Osteocyte (in vitro differentiated cells): ENCODE measurements at places on chromosomes 12 and 14. TPM values are rescaled to one million over a fixed set of nuclear protein-coding genes. Genes with fewer than 3 reads are reported as not detected.

DNA sequence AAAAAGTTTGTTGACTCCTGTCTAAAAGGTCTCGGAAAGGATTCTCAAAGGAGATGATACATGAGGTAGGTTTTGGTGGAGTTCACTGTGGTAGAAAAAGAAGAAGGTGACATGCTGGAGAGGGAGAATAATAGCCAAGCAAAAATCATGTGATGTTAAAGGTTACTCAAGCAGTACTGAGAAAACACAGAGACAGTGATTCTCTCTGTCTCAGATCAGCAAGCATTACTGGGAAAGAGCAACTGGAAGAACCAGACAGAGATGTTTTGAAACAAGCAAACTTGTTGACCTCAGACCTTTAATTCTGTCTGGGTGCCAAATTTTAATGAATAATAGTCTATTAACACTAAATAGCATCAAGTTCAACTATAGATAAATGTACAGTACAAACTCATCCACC, 183.5 kb upstream of the PLEKHG7 start:
- DNase-seq, result no peak

DNA sequence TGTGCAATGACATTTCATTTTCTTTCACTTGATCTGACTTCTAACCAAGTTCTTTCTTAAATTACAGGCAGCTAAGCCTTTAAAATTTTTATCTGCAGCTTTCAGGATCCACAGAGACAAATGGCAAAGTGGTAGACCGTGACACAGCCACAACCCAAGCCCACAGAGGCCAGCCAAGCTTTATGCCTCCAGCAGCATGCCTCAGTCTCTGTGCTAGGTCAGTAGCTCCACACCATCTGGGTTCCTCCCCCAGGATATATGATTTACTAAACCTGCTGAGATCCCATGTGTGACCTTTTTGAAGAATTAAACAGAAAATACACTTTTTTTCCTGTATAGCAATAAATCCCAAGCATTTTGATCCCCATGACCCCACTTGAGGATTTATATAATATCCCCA, 290.4 kb upstream of the CAND1 start:
- no peak for DNase-seq

DNA sequence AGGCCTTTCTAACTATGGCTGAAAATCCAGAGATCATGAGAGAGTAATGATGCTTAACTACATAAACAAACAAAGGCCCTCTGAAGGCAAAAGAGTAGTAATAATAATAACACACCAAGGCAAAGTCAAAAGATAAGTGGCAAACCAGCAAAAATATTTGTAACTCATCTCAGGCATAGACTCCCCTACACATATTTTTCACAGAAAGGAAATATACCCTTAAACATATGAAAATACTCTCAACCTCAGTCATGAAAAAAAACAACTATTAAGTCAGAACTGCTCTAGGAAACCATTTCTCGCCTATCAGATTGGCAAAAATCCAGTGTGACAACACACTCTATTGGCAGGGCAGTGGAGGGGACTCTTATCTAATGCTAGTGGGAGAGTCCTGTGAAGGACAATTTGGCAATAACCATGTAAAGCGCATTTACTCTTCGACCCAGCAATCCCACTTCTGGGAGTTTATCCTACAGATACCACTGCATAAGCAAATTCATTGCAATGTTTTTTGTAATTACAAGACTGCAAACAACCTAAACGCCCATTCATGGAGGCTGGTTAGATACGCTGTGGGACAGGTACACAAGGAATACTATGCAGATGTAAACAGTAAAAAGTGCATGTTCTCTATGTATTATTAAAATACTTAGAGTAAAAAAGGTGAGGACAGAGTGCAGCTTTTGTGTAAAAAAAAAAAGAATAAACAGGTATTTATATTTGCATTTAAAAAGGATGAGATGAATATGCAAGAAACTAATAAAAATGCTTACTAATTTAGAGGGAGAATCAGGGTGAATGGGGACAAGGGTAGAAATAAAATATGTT, 26.0 kb upstream of the IL22 start:
- DNase-seq, result no peak

DNA sequence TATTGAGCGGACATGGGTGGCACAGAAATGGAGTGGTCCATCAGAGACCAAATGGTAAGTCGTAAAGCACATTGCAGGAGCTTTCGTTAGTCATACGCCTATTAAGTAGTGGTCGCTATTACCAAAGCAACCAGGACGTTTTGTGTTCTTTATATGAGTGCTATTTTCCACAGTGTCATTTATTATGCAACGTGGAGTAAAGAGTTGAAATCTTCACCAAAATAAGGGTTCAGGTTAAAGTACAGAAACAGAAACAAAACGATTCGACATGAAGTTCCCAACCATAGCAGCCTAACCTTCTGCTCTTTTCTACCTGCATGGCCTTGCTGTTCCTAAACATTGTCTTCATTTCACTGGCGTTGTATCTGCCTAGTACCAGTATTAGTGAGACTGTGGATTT, 20.1 kb upstream of the FGD4 start:
- DNase-seq, result no peak

DNA sequence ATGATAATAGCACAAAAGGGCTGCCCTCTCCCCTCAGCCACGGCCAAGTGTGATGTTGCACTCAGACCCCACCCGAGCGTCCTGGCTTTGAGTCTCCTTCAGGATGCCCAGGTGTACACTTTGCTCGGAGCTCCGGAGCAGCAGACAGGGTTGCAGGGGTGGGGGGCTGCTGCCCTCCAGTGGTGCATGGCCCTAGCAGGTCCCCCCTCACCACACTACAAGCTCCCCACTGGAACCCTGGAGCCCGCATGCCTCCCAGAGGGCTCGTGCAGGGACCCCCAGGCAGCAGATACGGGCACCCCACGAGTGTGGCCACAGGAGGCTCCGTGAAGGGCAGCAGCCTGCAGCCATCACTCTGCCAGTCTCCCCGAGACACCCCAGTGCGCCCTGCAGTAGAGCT, 69.9 kb upstream of the C14orf180 start:
- peak; percentile 81 for DNase-seq

GRCh38 chr14:23750357-23750756, 114.2 kb downstream of the DHRS2 start:
- DNase-seq, result no peak

DNA sequence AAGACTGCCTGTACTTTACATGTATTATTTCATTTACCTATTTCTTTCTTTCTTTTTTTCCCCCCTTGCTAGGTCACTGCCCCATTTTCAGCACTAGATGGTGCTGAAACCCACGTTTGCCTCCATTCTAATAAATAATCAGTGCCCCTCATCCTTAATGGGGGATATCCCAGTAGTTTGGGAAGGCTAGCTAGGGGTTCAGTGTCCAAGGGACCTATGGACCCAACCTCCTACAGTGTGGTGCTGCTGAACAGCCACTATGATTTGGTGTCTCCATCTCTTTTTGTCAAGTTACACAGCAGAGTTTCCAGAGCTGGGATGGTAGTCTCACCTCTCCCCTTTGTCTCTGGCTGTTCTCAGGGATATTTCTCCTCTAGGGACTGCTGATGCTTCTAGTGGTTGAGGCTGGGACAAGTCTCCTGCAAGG, 6.5 kb upstream of the HCFC2 start:
- DNase-seq, result no peak

- DNase-seq, result no peak
These were observed 41.7 kb downstream of the MYRFL start for GRCh38 chr12:69866698-69867097.

- no peak for DNase-seq
These were observed 52.5 kb upstream of the FOXN3 start for GRCh38 chr14:89469210-89470198.

GRCh38 chr12:52646613-52647012, 5.4 kb downstream of the KRT2 start:
- DNase-seq, result peak; percentile 79

- no peak for DNase-seq
These were observed 25.8 kb downstream of the PLEKHG3 start for GRCh38 chr14:64730061-64730440.

GRCh38 chr14:83485591-83485990, 1951.9 kb upstream of the SEL1L start:
- DNase-seq, result no peak

DNA sequence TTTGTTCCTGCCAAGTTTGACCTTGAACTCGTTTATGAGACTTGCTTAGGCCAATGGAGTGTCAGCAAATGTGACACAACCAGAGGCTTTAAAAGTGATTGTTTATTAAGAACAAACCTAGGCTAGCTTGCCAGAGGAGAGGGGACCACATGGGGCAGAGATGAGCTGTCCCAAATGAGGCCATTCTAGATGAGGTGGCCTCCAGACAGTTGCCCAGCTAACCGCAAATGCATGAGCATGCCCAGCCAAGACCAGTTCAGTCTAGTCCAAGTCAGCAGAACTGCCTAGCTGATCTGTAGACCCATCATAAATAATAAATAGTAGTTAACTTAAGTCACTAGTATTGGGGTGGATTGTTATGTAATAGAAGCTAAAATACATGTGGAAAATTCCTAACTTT, 172.8 kb upstream of the DYRK2 start:
- DNase-seq, result no peak

DNA sequence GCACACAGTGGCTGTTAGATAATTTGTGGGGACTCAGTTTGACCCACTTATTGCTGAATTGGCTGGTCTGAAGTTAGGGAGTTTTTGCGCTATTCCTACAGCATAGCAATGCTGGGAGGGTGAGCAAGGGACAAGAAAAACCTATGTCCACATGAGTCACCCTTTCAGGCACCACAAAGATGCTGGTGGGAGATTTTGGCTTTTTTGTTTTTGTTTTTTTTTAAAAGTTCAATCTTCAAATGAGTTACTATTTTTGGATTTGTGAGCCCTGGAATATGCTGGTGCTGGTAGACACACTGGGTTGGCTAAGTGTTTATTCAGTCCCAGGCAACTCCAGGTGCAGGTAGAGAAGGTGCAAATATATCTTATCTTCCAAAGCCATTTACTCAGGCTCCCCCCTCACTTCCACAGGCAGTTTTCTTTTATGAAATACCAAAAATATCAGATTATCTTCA, 143.4 kb downstream of the BTG1 start:
- no peak for DNase-seq

- peak; percentile 91 for DNase-seq
These were observed 9.9 kb downstream of the UBC start for GRCh38 chr12:124904306-124905098.

- DNase-seq, result no peak
These were observed 26.1 kb upstream of the FOXN3 start for GRCh38 chr14:89443042-89443629.

POTEM gene
- total RNA-seq, result not detected in 2 replicates

LACRT gene
- not detected in 2 replicates for total RNA-seq

GPR65 gene
- total RNA-seq, result not detected in 2 replicates

SERPINA12 gene
- not detected in 2 replicates for total RNA-seq

SLC5A8 gene
- total RNA-seq, result not detected in 2 replicates

IAPP gene
- total RNA-seq, result not detected in 2 replicates

BMP4 gene
- 6.9 and 7.3 TPM in 2 replicates for total RNA-seq

GARIN6 gene
- not detected in 2 replicates for total RNA-seq

KRT73 gene
- not detected in 2 replicates for total RNA-seq
